NCI-H1694 treated with DMSO at 0.1 percent for 48 hours (cell line): ENCODE measurements at places on chromosomes 5 and 9.

- DNase-seq, result no peak
Observed at GRCh38 chr9:80435591-80435990, 863.8 kb downstream of the TLE4 start.

DNA sequence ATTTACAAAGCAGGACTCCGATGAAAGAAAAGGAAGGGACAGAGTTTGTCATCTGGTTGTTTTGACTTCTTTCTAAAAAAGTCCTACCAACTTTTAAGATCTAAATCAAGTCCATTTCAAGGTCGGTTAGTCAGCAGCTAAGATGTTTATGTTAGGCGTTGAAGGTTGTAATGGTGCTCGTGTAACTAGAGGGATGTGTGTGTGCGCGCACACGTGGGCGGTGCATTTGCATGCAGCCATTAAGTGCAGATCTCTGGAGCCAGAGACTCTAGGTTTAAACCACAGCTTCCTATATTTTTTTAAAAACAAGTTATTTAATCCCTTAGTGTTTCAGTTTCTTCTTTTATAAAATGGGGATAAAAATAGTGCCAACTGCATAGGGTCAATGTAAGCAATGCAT lies 77.0 kb upstream of the SMIM32 start:
- no peak for DNase-seq

- DNase-seq, result no peak
Observed at GRCh38 chr9:131098391-131099101, 2.2 kb downstream of the AIF1L start.

- no peak for DNase-seq
Observed at GRCh38 chr9:136541179-136541578, 4.7 kb downstream of the NOTCH1 start.

DNA sequence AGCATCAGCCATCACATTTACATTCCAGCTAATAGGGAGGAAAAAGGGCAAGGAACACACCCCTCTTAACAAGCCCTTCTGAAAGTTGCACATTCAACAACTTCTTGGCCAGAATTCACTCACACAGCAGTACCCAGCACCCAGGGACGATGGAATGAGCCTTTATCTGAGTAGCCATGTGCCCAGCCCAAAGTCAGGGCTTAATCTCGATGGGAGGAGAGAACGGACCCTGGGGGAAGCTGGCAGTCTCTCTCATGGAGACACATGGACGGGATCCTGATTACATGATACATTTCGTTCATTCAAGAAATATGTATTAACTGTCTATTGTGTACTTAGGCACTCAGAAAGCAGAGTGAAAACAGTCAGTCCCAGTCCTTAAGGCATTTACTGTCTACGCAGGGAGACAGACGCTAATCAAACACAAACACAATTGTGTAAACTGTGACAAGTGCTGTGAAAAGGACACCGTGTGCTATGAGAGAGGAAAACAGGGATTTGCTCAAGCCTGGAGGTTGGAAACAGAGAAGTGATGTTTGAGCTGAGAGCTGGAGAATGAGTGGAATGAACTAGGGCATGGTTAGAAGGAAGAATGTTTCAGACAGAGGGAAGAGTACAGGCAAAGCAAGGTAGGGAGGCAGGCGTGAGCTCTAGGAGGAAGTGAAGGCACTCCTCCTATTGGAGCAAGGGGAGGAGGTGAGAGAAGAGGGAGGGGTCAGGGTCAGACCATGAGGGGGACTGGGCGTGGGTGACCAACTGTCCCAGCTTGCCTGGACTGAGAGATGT lies 7.4 kb downstream of the OTULINL start:
- no peak for DNase-seq

- DNase-seq, result no peak
Observed at GRCh38 chr5:141868541-141868940, 9.7 kb downstream of the PCDH1 start.

DNA sequence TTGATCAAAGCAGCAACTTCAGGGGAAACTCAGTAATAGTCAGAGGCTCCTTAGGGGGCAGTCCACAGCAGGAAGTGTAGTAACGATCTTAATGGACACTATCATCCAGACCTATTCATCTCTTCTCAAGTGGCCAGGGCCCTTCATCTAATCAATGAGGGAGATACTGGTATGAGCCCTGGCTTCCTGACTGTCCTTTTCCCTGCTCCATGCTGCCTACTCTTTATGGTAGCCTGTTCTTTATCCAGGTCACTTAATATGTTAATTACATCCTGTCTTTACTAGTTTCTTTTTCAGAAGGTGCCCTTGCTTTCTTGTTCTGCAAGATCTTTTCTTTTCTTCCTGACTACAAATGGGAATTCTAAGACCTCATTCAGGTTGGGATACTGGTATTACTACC lies 197.1 kb downstream of the CAVIN4 start:
- DNase-seq, result no peak

GRCh38 chr9:86713470-86713869 lies 233.8 kb downstream of the GAS1 start:
- no peak for DNase-seq

DNA sequence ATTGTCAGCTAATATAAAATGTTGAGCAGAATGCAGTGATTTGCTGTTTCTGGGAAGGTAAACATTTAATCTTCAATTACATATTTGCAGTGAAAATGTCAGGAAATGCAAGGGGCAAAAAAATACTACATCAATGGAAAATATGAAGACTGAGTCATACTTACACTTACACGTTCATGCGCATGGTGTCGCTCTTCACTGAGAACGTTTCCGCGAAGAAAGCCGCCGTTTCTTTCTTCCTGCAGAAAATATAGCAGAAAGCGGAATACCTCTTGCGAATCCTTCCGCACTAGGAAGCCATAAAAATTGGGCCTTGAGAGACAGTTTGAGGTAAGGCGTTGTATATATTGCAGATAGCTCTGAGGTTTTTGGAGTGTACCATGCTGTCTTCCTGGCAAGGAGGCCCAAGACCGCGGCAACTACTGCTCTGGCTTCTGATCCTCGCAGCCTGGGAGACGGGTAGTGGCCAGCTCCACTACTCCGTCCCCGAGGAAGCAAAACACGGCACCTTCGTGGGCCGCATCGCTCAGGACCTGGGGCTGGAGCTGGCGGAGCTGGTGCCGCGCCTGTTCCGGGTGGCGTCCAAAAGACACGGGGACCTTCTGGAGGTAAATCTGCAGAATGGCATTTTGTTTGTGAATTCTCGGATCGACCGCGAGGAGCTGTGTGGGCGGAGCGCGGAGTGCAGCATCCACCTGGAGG lies at the start of gene PCDHA13:
Gene PCDHA13, plus strand, starts transcription at position 236 of the 702 bp plus-strand sequence. Its CDS starts 145 bp downstream, at position 381.
- DNase-seq, result no peak

GRCh38 chr9:134058716-134059115 lies 9.1 kb downstream of the BRD3 start:
- DNase-seq, result no peak

GRCh38 chr5:14744296-14745187 lies 80.0 kb downstream of the OTULIN start:
- no peak for DNase-seq

GRCh38 chr5:32531885-32532520 lies 53.4 kb upstream of the SUB1 start:
- peak; percentile 85 for DNase-seq

GRCh38 chr5:178196986-178197385 lies 7.3 kb upstream of the HNRNPAB start:
- no peak for DNase-seq

DNA sequence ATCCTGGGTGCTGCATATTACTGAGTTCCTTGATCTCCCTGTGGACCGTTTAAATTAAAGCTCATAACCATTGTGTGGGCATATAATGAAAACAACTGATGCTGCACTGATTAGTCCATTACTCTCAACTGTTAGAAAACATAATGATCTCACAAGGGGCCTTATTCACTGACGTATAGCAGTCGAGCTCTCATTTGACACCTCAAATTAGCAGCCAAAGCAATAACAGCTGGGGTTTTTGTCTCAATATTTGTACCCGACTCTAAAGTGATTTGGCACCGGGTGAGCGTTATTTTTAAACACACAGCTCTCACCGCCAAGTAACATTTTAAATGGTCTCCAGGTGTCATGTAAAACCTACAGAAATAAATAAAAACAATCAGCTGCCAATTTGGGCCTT lies 252.2 kb upstream of the PANK3 start:
- peak; percentile 69 for DNase-seq

GRCh38 chr5:168706655-168707069 lies 127.5 kb upstream of the PANK3 start:
- peak; percentile 57 for DNase-seq

GRCh38 chr5:10735569-10736276 lies 25.3 kb downstream of the DAP start:
- peak; percentile 88 for DNase-seq

- no peak for DNase-seq
Observed at GRCh38 chr5:94744906-94745305, 126.4 kb downstream of the SLF1 start.

GRCh38 chr5:138978581-138978980 lies 103.4 kb upstream of the LRRTM2 start:
- no peak for DNase-seq
